ENCODE measurements at places on chromosomes 1 and 21.

DNA sequence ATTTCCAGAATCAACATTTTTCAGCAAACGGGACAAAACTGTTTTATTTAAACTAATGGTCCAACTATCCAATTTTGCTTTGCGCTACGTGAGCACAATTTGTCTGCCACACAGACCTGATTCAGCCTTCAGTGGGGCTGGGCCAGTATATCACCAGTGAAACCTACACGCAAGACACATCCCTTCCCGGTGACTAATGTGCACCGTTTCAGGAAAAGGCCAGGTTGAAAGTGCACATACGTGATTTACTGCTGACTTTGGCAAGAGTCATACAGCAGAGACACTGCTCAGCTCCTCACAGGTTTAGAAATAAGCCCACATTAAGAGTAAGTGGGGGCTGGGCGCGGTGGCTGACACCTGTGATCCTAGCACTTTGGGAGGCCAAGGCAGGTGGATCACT, 5.1 kb upstream of the TMEM51 start:
- H3K27me3 ChIP-seq = peaks cover 61% of the 10 kb centered on the region
- no peaks in the 10 kb centered on the region for H3K36me3 ChIP-seq
- DNase-seq = no peak
- peaks cover 5% of the 10 kb centered on the region for H3K4me1 ChIP-seq

DNA sequence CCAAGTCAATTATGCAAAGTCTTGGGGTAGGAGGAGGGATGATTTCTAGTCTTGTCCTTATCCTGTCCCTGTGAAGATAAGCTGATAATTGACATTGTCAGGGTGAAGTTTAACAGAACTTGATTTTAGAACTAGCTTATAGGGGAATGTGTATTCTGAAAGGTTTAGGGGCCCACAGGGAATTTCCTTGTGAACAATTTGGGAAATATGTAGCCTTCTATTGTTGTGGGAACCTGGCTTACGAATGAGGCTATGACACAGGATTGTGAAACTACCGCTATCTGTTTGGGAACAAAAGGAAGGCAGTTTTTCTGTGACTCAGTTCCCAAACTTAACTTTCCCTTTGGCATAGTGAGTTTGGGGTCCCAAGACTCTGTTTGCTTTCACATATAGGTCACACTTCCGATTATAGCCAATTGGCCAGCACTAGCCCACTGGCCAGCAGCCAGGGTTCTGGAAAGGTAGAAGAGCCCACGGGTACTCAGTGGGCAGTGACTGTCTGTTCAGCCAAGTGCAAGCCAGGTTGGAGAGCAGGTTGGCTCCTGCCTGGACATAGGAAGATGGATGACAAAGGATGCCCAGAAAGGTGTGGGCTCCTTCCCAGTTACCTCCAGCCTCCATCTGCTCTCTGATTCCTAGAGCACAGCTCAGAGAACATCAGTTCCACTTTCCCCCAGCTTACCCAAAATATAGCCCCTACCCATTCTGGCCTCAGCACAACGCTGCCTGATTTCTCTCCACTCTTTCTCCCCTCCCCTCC, 35.5 kb downstream of the H3-3A start:
- no peaks in the 10 kb centered on the region for H3K36me3 ChIP-seq
- DNase-seq = no peak
- no peak overlapping the region for H3K27ac ChIP-seq
- H3K27me3 ChIP-seq = peaks cover 18% of the 10 kb centered on the region
- H3K4me3 ChIP-seq = no peak overlapping the region

DNA sequence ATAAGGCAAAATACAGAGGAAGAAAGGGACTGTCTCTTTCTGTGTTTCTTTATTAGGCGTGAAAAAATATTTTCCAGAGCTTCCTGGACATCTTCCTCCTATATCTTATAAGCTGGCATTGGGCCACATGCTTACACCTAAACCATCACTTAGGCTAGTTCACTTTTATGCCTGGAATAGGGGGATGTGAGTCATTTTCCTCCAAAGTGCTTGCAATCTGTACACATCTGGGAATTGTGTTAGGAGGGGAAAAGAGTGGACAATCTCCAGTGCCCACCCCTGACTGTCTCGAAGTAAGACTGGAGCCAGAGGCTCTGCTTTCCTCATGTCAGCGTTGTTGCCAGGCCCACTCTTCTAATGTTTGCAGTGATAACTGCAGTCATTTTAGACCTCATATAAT, 29.9 kb downstream of the GIPC2 start:
- H3K4me1 ChIP-seq = peaks cover 9% of the 10 kb centered on the region
- H3K27ac ChIP-seq = no peak overlapping the region
- no peaks in the 10 kb centered on the region for H3K36me3 ChIP-seq
- no peak overlapping the region for H3K4me3 ChIP-seq
- no peak for DNase-seq

- peaks cover 14% of the 10 kb centered on the region for H3K4me1 ChIP-seq
- H3K27me3 ChIP-seq = no peaks in the 10 kb centered on the region
- H3K36me3 ChIP-seq = peaks cover 66% of the 10 kb centered on the region
- H3K27ac ChIP-seq = no peak overlapping the region
These were observed 8.1 kb downstream of the PSMG1 start for GRCh38 chr21:39175154-39175553.

DNA sequence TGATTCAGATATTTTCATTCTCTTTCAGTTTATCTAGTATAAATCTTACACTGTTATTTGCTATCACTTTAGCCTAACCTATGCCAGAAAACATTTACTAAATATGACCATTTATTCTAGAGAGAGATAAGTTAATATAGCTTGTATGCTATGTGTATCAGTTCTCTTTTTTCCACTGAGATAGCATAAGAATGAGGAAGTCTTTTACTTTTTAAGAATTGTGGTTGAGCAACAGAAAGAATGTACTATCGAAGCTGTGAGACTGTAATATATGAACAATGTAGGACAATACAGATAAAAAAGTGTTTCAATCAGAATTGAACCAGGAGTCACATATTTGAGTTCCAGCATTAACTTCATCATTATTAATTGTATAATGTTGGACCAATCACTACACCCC, 479.9 kb upstream of the PLXNA2 start:
- no peaks in the 10 kb centered on the region for H3K36me3 ChIP-seq
- no peak overlapping the region for H3K27ac ChIP-seq
- no peak overlapping the region for H3K4me3 ChIP-seq
- H3K27me3 ChIP-seq = no peaks in the 10 kb centered on the region
- no peaks in the 10 kb centered on the region for H3K4me1 ChIP-seq

DNA sequence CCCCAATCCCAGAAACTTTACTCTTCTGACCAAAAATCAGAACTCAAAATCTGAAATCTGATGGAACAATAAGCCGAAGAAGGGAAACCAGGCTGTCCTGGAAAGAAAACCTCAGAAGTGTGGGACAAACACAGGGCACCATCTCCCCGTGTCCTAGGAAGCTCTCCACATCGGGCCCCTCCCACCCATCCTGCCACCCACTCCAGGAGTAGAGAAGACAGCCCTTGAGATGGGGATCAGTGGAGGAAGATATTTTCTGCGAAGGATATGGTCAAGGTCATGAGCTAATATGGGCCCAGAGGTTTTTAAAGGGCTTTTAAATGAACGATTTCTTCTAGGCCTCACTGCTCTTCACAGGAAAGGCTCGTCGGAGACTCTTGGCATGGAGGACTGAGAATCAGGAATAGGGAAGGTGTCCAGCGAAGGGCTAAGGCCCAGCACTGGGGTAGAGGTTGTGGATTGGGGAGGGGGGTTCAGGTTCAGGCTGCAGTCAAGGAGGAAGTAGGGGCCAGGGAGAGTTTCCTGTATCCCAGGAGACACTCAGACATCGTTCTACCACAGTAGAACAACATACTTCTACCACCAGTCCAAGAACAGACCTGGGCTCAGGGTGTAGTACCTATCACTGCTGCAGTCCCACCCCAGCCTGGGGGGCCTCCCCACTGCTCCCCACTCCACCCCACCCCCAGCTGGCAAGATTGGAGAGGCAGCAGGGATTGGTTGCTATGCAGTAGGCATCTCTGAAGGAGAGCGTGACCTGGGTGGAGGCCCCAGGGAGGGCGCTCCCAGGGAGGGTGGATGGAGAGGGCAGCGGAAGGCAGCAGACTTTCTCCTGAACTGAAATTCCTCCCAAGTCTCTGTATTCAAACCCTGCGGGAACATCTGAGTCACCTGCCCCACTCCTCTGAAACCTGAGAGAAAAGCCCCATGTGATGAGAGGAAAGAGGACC, 1.2 kb upstream of the S100A5 start:
- H3K27ac ChIP-seq = peak overlapping the region; percentile 92
- DNase-seq = no peak
- no peaks in the 10 kb centered on the region for H3K27me3 ChIP-seq
- peaks cover 47% of the 10 kb centered on the region for H3K36me3 ChIP-seq

DNA sequence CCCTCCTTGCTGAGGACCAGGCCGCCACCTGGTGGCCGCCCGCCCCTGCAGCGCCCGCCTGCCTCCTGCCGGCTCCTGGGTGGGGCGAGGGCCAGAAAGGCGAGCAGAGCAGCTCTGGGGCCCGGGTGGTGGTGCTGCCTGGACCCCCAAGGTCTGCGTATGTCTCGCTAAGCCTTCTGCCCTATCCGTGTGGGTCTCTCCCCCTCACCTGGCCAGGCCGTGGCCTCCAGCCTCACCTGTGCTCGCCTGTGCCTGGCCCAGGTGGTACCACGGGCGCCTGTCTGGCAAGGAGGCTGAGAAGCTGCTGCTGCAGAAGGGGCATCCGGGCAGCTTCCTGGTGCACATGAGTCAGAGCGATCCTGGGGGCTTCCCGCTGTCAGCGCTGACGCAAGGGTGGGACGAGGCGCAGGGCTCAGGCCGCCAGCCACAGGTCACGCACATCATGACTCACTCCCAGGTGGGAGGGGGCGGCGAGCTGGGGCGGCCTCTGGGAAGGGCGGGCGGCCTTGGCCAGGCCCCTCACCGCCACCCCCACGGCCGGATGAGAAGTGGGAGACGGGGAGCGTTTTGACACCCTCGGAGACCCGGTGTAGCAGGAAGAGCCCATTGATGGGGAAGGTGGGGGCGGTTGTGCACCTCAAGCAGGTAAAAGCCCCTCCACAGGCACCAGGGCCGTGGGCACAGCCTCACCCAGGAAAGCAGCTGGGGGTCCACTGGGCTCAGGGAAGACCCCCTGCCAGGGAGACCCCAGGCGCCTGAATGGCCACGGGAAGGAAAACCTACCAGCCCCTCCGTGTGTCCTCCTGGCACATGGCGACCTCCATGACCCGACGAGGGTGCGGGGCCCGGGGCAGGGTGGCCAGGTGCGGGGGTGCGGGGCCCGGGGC, 9.9 kb downstream of the RNF223 start:
- H3K36me3 ChIP-seq = peaks cover 6% of the 10 kb centered on the region
- peak overlapping the region; percentile 69 for H3K4me3 ChIP-seq
- H3K27me3 ChIP-seq = no peaks in the 10 kb centered on the region
- peak; percentile 89 for DNase-seq
- H3K27ac ChIP-seq = peak overlapping the region; percentile 82

DNA sequence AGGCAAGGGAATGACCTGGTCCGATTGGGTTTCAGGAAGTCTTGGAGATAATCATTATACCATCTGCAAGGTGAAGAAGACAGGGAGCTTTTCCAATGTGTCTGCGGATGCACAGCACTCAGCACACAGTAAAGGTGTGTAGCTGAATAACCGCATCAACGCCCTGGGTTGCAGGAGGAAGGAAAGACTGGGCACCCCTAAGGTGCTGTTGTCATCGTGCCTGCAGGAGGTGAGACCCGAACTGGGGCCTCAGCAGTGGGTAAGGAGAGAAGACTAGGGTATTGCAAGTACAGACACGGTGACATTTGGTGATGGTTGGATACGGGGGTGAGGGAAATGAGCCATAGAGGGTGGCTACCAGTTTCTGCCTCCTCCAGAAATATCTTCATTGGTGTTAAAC, 1.1 kb upstream of the TRIM62 start:
- DNase-seq = no peak
- H3K27me3 ChIP-seq = peaks cover 27% of the 10 kb centered on the region
- H3K27ac ChIP-seq = no peak overlapping the region
- no peak overlapping the region for H3K4me3 ChIP-seq
- H3K4me1 ChIP-seq = peaks cover 16% of the 10 kb centered on the region

- H3K27ac ChIP-seq = no peak overlapping the region
- DNase-seq = no peak
- H3K27me3 ChIP-seq = peaks cover 2% of the 10 kb centered on the region
- H3K4me3 ChIP-seq = no peak overlapping the region
- peaks cover 9% of the 10 kb centered on the region for H3K4me1 ChIP-seq
- no peaks in the 10 kb centered on the region for H3K36me3 ChIP-seq
These were observed 64.5 kb downstream of the BCAR3 start for GRCh38 chr1:93616996-93617669.

GRCh38 chr1:101854271-101854670, 142.5 kb downstream of the OLFM3 start:
- no peak overlapping the region for H3K27ac ChIP-seq
- H3K4me3 ChIP-seq = no peak overlapping the region
- no peaks in the 10 kb centered on the region for H3K27me3 ChIP-seq
- H3K4me1 ChIP-seq = no peaks in the 10 kb centered on the region
- no peak for DNase-seq

DNA sequence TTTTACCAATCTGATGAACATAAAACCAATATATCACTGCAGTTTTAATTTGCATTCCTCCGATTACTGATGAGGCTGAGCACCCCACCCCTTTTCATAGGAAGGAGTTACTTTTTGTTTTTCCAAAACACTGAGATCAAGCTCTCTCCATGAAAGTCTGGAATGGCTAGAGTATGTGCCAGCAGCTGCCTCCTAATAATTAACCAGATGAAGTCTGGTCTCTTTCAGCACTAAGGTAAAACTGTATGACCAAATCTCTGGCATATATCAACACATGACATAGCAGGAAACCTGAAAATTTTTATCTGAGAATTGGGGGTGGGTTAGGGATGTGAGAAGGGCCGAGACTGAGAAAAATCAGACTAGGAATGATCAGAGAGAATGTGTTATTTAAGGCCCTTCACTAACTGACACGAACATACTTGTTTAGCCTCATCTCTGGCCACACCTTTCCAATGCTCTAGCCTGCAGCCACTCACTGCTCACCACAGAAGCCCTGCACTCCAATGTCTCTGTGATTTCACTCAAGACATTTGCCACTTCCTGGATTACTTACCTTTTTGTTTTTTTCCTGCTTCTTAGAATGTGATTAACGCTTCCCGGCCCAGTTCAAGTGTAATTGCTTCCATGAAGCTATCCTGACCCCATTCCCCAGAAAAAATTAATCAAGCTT, 34.7 kb downstream of the WASF2 start:
- peak overlapping the region; percentile 42 for H3K4me3 ChIP-seq
- peaks cover 10% of the 10 kb centered on the region for H3K36me3 ChIP-seq
- peak; percentile 61 for DNase-seq

- H3K4me3 ChIP-seq = no peak overlapping the region
- no peaks in the 10 kb centered on the region for H3K36me3 ChIP-seq
- H3K4me1 ChIP-seq = peaks cover 6% of the 10 kb centered on the region
- DNase-seq = no peak
- no peak overlapping the region for H3K27ac ChIP-seq
These were observed 8.9 kb upstream of the TRIM62 start for GRCh38 chr1:33190701-33191100.

- H3K36me3 ChIP-seq = peaks cover 13% of the 10 kb centered on the region
- peaks cover 6% of the 10 kb centered on the region for H3K4me1 ChIP-seq
- H3K4me3 ChIP-seq = no peak overlapping the region
These were observed 28.3 kb downstream of the THAP3 start for GRCh38 chr1:6652986-6653385.

Measured in activated CD8-positive, alpha-beta T cell treated with anti-CD3 and anti-CD28 coated beads, Interleukin-2, amount 10 ng/mL, durations not matched to agents 7 days and 5 days (primary cell).